Stimulated activated CD4-positive, alpha-beta T cell treated with anti-CD3 and anti-CD28 coated beads, Interleukin-4, amount 100 ng/mL, for 4 hours (primary cell): ENCODE measurements at places on chromosomes 11 and 22.
A peak's percentile ranks its signal among the peaks of the same experiment; 100 is the strongest.

DNA sequence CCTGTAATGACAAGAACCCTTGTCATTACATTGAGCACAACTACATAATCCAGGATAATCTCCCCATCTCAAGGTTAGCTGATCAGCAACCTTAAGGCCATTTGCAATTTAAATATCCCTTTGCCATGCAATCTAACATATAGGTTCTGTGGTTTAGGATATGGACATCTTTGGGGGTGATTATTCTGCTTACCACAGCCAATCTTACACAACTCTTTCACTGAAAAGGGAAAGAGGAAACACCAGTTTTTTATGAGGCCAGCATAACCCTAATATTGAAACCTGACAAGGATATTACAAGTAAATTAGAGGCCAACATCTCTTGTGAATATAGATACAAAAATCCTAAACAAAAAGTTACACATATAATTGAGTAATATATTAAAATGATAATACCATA, 78.5 kb downstream of the CYP2R1 start:
- DNase-seq = no peak

GRCh38 chr11:84642500-84642899, 984.6 kb downstream of the DLG2 start:
- no peak for DNase-seq

- no peak for DNase-seq
Observed at GRCh38 chr11:4697585-4697984, at the start of gene OR51E2. Gene OR51E2 (minus strand): TSS chr11:4697853. CDS start chr11:4682711, 15,142 bp downstream.

GRCh38 chr22:42688241-42689211, 32.1 kb downstream of the A4GALT start:
- no peak for DNase-seq

DNA sequence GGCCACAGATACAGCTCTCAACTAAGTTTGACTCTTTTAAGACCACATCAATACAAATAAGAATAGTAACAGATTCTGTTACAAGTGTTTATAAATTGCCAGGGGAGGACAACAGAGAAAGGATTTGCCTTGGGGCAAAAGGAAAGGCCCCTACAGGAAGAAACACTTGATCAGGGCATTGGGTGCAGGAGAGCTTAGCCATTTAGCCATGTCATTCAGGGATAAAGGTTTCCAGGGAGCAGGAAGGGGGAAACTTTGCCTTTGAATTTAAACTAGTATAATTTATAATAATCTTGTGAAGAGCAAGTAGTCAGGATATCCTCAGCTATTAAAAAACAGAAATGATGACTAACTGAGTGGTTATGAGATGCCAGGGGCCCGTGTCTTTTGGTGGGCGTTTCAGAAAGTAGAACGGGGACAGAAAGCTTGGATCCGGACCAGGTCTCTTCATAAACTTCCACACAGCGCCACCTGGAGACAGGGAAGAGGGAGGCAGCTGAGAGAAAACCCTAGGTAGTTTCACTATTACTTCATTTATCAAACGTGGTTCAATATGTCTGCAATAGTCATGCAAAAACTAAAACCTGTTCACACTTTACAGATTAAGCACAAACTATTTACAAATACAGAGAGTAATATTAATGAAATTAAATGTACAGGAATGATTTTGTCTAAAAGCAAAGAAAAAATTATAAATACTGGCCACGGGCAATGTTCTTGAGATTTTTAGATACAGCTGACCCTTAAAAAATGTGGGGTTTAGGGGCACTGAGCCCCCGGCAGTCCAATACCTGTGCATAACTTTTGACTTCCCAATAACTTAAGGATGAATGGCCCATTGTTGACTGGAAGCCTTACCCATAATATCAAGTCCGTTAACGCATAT, 11.0 kb upstream of the SLC5A4 start:
- DNase-seq = peak; percentile 63

DNA sequence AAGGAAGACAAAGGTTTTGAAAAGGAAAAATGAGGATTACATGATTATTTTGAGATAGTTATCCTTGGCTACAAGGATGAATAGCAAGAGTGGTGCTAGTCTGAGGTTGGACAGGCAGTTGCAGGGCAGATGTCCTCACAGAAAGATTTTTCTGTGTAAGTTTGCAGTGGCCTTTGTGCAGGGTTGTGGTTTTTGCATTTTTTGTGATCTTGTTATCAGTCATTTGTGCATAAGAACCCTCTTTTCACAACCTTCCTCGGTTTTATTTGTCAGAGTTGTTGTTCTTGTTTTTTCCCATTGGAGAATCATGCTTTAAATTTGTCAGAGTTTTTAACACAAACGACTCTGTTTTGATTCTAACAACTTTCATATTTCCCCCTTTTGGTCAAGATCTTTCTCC, 1.4 kb downstream of the CCDC134 start:
- no peak for DNase-seq

DNA sequence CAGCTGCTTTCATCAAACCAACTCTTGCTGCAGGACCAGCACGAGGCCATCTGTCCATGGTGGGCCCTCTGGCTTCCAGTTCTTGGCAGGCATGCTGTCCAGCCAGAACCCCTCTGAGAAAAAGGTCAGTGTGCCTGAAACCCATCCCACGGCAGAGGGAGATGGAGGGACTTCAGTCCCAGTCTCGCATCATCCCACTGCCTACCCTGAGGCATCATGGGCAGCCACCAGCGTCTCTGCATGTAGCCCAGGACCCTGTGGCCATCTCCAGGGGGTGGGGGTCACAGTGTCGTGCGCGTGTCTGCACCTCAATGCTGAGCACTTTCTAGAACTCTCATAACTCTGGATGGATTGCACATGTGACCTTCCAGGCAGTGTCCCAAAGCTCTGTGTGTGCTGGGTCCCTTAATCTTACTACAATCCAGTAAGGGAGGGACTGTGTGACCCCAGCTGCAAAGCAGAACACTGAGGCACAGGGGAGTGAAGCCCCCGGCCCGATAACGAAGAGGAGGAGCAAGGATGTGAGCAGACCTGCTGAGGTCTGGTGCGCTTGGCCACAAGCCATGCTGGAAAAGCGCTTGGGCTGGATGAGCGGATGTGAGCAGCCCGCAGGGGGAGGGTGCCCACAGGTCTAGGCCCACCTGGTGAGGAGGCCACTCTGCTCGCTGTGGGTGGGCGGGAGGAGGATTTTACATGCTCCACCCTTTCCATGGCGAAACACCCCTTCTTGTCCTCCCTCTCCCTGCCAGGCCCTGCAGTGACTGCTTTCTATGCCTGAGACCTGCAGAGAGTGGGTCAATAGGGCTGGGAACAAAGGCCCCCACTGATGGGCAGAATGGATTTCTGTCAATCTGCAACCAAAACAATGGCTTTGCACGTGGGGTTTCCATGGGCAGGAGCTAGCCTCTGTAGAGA, 1401.0 kb downstream of the BRD1 start:
- DNase-seq = no peak

DNA sequence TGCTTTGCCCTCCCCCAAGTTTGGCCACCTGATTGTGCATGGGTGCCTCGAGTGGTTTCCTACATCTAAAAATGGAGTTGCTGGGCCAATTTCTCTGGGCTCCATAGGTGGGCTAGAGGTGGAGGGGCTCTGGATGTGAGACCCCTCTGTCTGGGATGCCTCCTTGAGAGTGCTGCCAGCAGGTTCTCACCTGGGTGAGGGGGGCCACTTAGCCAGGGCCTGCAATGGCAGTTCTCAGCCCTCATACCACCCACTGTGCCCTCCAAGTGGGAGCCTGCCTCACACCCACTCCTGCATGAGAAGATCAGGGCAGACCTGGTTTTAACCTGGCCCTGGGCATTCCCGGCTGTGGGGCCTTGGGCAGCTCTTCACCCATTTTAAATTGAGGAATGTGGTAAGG, 83.9 kb downstream of the CABIN1 start:
- no peak for DNase-seq

DNA sequence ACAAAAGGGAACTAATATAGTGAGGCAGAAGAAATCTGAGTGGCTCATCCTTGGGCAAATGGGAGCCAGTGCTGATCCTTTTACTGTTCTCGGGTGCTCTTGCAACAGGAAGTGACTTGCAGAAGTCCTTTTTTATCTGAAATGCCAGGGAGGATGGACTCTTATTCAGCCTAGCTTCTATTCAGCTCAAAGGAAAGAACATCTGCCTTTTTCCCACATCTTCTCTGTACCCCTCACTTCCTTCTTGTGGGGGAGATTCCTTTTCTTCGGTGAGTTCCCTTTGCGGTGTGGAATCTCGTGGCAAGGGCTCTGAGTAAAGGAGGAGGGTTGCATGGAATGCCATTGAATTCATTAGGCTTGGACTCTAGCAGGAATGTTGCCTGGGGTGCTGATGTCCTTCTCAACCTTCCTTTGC, 76.2 kb downstream of the ZBTB16 start:
- no peak for DNase-seq

GRCh38 chr22:50367778-50368500, 24.8 kb downstream of the PPP6R2 start:
- DNase-seq = no peak
